ENCODE measurements at places on chromosomes 7 and 10.

- DNase-seq, result no peak
Observed at GRCh38 chr7:2072042-2072441, 160.7 kb downstream of the MAD1L1 start.

DNA sequence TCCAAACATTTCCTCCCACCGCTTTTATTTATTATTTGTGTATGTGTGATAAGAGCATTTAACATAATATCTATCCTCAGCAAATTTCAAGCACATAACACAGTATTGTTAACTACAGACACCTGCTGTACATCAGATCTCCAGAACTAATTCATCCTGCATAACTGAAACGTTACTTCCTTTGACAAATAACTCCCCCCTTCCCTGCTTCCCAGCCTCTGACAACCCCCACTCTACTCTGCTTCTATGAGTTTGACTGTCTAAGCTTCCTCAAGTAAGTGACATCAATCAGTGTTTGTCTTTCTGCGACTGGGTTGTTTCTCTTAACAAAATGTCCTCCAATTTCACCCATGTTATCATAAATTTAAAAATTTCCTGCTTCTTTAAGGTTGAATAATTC, 22.1 kb downstream of the C10orf71 start:
- no peak for DNase-seq

GRCh38 chr7:112937651-112938415, 147.6 kb upstream of the TMEM168 start:
- peak; percentile 15 for DNase-seq

- DNase-seq, result no peak
Observed at GRCh38 chr7:133940368-133940767, 186.8 kb upstream of the LRGUK start.

DNA sequence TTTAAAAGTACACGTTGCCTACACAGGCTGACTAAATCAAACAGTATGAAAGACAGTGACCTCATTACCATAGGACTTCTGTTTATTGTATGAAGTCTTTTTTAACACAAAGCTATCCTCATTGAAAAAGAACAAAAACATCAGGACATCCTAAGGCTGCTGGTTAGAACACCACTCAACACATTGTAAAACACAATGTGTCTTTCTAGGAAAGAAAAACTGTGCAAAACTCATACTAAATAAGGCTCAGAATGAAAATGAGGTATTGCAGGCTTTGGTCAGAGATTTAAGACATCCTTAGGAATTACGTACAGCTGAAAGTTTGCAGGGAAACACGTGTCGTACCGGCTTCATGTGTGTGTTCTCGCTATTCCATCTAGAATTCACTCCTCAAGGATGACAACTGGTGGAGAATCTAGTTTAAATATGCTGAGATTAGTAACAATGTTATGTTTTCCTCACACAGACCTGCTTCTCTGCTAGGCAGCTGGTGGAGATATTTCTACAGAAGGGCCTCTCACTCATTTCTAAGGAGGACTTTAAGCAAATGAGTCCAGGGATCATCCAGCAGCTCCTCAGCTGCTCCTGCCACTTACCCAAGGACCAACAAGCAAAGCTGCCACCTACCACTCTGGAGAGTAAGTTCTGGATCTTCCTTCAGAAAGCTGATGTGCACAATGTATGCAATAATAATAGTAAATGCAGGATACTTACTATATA, 29.3 kb downstream of the SLC39A12 start:
- no peak for DNase-seq

- DNase-seq, result no peak
Observed at GRCh38 chr10:131647789-131648188, 253.0 kb upstream of the PPP2R2D start.

Data from astrocyte of the spinal cord (primary cell).